ENCODE measurements at places on chromosomes 13 and 19.

GRCh38 chr19:40155749-40156265, 35.4 kb upstream of the MAP3K10 start:
- DNase-seq = peak; percentile 20

GRCh38 chr19:41351339-41352245, 2.1 kb downstream of the TGFB1 start:
- peak; percentile 89 for DNase-seq

DNA sequence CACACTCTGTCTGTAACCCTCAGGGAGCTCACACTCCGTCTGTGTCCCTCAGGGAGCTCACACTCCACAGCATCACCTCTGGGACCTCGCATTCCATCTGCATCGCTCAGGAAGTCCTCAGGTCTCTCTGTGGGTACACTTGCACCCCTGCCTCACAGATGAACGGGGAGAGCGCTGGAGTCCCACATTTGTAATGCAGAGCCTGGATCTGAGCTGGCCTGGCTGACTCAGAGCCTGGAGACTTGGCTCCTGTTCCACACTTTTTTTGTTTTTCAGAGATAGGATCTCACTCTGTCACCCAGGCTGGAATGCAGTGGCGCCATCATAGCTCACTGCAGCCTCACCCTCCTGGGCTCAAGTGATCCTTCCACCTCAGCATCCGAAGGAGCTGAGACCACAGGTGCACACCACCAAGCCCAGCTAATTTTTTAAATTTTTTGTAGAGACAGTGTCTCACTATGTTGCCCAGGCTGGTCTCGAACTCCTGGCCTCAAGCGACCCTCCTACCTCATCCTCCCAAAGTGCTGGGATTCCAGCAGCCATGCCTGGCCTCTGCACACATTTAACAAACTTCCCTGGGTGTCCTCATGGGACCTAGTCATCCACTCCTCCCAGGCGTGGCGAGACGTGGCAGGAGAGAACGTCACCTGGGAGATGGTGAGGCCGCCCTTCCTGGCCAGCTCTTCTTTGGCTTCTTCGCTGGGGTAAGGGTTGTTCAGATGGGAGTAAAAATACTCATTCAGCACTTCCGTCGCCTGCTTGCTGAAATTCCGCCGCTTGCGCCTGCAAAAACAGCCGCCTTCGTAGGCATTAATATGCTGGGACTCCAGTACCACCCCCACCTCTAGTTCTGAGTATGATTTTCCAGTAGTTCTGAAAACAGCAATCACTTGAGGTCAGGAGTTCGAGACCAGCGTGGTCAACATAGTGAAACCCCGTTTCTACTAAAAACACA, 31.0 kb downstream of the CILP2 start:
- no peak for DNase-seq

GRCh38 chr19:35619290-35619923, 6.9 kb downstream of the HAUS5 start:
- DNase-seq = no peak

- peak; percentile 66 for DNase-seq
Measured at GRCh38 chr19:4576016-4576933, 16.8 kb upstream of the SEMA6B start.

GRCh38 chr19:54297759-54298305, 15.1 kb downstream of the LILRA5 start:
- DNase-seq = no peak

- DNase-seq = no peak
Measured at GRCh38 chr13:72677431-72677830, 50.0 kb downstream of the MZT1 start.

GRCh38 chr13:45807520-45808099, 43.9 kb downstream of the SIAH3 start:
- peak; percentile 24 for DNase-seq

DNA sequence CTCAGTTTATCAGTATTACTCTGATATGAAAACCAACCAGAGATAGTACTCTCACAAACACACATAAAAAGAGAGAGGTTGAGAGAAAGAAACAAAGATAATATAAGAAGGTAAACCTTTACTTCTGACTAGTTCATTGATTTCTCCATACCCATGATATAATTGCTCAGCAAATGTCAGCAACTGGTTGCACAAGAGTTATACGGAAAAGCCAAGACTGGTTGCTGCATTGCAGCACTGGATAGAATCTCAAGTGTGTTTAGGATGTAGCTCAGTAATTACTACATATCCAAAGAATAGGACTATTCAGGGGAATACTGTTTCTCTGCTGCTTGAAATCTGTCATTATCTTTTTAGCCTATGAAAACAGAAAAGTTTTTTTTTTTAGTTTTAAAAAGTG, 1332.8 kb downstream of the OLFM4 start:
- no peak for DNase-seq

- DNase-seq = peak; percentile 93
Measured at GRCh38 chr19:1082165-1082927, 12.8 kb downstream of the POLR2E start.

DNA sequence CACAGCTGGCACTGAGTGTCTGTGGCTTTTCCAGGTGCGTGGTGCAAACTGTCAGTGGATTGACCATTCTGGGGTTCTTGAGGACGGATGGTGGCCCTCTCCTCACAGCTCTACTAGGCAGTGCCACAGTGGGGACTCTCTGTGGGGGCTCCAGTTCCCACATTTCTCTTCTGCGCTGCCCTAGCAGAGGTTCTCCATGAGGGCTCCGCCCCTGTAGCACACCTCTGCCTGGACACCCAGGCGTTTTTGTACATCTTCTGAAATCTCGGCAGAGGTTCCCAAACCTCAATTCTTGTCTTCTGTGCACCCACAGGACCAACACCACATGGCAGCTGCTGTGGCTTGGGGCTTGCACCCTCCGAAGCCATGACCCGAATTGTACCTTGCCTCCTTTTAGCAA, 9.2 kb downstream of the ZNF627 start:
- DNase-seq = no peak

GRCh38 chr19:2254064-2254872, 1.9 kb downstream of the JSRP1 start:
- no peak for DNase-seq

- DNase-seq = no peak
Measured at GRCh38 chr19:53878776-53879139, 3.2 kb upstream of the PRKCG start.

Measured in CD4-positive, alpha-beta T cell treated with Interferon alpha-2 for 1 hour (primary cell).